SK-N-MC (cell line): ENCODE measurements at places on chromosomes 12 and 14.
A peak's percentile ranks its signal among the peaks of the same experiment; 100 is the strongest.

DNA sequence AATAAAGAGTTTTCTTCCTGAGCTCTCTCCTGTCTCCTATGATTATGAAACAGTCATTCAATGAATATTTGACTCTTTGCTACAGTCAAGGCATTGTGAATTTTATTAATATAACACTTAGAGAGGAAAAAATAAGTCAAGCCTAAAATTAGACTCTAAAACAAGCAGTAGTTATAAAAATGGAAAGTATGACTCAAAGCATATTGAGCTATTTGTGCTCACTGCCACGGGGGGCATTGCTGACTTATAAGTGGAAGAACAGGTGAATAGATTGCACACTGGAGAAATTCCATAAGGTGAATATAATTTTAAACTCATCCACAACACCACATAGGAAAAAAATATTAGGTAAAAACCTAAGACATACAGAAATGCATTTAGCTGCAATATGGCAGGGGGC, 87.7 kb upstream of the CCDC196 start:
- no peak for DNase-seq

- peak; percentile 8 for DNase-seq
These were observed 334.2 kb downstream of the BMP4 start for GRCh38 chr14:53622447-53622846.

DNA sequence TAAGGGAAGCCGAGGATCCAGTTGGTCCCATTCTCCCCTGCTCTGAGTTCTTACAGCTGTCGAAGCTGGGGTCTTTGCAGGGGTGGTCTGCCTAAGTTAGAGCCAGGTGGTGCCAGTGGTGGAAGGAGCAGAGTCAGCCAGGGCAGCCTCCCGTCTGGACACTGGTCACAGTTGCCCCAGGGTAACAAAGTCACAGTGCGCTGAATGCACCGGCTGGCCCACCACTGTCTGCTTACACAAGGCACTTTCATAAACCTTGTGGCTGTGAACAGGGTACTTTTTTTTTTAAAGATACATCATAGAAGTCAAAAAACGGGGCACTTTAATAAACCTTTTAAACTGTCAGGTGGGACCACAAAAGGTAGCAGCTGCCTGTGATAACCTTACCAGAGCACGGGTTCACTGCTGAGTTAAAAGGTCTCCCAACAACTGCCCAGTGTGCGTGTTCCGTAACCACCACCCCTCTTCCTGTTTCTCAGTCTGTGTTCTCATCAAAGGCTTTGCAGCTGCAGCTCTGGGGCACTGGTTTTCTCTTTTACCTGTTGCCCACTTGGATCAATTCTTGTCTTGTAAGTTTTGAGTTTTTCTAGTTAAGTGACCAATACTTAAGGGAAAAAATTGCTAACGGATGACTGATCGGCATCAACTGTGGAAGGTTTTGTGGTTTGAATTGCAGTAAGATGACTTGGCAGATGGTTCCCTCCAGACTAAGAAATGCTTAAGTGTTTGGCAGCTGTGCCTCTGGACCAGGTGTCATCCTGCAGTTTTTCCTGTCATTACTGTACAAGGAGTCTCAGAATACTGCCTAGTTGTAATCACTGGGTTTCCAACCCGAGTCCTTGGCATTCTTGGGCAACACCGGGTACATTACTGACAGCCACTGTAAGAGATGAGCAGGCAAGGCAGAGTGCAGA, 55.9 kb downstream of the DYNC1H1 start:
- DNase-seq: no peak

DNA sequence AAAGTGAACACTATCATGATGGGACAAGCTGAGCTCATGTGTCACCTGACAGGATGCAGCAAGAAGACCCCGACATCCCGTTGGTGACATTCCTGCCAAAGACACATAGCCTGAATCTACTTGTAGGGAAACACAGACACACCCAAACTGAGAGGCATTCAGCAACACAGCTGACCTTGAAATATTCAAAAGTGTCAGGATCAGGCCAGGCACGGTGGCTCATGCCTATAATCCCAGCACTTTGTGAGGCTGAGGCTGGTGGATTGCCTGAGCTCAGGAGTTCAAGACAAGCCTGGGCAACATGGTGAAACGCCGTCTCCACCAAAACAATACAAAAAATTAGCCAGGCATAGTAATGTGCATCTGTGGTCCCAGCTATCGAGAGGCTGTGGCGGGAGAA, 232.0 kb upstream of the PLXNC1 start:
- no peak for DNase-seq

- DNase-seq: no peak
These were observed 79.0 kb downstream of the DCAF5 start for GRCh38 chr14:69073915-69074314.

DNA sequence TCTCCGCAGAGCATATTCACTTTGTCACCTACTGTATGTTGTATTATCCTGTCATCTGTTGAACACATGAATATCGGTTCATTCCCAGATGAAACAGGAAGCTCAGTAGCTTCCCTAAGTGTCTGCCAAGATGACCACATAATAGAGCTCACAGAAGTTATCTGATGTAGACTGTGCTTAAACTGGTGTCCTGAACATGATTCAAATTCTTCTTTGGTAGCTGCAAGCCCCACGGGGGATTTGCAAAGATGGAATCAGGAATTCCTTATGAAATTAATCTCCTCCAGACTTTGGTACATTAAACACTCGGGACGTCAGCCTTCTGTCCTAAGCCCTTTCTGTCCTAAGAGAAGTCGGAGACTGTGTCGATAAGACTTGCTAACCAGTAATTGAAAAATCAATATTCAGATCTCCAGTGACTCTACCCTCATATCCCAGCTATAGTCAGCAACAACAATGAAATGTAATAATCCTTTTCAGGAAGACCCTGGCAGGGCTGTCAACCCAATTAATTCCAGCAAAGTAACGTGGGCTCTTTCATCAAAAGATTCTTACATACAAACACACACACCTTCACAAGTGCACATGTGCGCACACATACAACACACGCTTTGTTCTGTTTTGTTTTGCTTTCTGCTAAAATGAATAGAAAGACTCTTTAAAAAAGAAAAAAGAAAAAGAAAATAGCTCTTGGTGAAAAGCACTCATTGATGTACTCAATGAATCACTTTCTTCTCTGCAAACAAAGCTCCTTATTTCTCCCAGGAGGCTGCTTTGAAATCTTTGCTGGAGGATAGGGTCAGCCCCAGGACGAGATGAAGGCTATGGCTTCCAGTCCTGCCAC, 127.2 kb downstream of the RIMBP2 start:
- DNase-seq: no peak

DNA sequence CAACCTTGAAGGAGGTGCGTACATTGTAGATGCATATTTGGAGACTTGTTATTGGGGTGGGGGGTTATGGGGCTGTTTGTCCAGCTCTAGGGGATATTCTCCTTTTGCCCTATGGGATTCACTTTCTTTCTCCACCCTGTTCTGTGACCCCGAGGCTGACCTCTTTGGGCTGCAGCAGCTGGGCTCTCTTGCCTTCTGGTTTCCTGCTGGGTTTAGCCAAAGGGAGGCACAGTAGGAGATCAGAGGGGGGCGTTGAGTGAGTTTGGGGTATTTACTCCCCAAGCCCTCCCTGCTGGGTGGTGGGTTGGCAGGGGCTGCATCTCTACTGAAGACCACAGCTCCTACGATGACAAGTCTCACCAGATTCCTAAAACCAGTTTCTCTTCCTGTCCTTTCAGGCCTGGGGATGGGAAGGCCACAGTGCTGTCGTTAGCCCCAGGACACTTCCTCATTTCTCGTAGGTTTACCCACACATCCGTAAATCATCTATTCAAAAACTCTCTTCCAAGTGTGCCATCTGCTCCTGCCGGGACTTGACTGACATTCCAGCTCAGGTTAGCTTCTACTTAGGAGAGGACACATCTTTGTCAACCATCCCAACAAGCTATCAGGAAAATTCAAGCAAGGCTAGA, 127.1 kb downstream of the TMEM30B start:
- DNase-seq: no peak

DNA sequence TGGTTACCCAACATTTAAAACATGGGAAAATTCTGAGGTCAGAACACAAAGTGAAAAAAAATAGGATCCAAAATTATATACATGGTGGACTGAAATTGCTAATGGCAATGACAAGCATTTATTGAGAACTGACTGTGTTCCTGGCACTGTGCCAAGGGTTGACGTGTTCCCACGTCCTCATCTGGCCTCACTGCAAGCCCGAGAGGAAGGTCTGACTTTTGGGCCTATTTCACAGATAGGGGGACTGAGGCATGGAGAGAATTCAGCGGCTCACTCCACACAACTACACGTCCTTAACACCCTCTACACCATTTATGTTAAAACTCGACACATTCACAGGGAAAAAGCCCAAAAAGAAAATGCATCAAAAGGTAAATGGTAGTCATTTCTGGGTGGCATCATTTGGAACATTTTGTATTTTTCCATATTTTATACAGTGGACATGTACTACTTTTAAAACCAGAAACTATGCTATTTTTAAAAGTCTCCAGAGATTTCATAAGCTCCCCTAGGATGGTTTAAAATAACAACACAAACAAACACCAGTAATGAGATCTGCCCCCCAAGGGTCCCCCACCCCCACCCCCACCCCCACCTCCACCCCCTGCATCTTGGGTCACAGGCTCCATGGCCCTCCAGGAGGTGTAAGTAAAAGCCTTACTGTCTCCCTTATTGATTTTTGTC, 27.7 kb downstream of the CLMN start:
- DNase-seq: no peak

- DNase-seq: no peak
These were observed 3.9 kb downstream of the FLRT2 start for GRCh38 chr14:85533861-85534291.

DNA sequence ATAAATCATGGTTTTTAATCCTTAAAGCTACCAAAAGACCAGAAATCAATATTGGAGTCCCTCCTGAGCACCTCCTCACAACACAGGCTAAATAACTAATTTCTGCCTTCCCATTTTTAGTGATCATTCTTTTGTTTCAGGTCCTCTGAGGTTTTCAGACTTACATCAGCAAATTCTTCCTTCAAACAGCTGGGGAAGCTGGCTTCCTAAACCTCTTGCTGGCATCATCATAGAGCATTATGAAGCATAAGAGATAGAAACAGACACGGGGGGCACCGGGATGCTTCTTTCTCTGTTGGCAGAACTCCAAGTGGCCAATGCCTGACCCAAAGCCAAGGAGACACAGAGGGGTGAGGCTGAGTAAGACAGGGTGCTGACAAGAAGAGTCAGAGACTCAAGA, 47.9 kb upstream of the DBX2 start:
- DNase-seq: no peak

DNA sequence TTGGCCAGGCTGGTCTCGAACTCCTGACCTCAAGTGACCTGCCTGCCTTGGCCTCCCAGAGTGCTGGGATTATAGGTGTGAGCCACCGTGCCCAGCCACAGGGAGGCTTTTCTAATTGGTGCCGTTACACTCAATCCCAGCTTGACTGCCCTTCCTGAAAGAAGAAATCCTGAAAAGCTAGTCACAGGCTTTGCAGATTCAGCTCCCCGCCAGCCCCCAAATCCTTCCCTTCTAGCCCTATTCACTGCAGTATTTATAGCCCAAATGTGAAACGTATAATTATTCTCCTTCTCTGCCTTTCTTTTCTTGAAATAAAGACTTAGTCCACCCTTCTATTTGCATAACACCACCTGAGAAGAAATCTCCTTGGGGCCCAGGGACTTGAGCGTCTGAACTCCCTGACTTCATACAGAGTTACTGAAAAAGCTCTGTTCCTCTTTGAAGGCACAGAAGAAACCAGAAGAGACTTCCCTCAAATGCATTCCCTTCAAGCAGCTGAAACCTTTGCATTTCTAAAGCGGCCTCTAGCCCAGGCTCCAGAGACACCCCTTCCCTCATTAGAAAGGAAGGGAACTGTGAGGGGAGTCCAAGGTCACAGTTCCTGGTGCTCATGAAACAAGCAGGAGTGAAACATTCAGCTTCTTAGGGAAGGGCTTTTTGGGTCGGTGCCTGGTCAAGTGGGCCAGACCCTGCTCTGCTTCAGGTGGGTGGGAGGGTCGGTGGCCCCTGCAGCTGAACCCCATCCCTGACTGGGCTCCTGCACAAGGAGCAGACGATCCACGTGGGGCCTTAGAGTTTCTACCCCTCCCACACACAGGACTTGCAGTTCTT, 42.3 kb upstream of the BATF start:
- DNase-seq: no peak

DNA sequence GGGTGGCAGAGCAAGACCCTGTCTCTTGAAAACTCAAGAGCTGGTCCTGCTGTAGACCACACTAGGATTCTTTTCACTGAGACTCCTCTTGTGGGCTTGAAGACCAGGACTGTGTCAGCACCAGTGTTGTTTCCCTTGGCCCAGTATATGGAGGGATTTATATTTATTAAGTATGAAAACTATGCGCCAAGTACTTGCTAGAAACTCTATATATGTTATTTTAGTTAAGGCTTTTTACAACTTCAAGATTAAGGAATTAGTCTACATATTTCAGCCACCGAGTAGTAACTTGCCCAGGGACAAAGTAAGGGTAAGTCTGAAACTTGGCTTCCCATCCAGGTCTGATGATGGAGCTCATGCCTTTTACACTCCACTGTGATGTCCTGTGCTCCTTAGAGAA, 488.4 kb downstream of the PCNX1 start:
- DNase-seq: no peak

- no peak for DNase-seq
These were observed 301.1 kb upstream of the NPAS3 start for GRCh38 chr14:32637582-32637981.
